Hematopoietic multipotent progenitor cell treated with erythropoietin and hydrocortisone succinate and interleukin-3 and kit ligand, for 8 days (in vitro differentiated cells): ENCODE measurements at places on chromosomes 3 and 15.
A peak's percentile ranks its signal among the peaks of the same experiment; 100 is the strongest.

GRCh38 chr3:11509173-11510000 is 134.3 kb downstream of the VGLL4 start:
- peak; percentile 50 for DNase-seq

GRCh38 chr3:28476194-28476593 is 127.6 kb upstream of the AZI2 start:
- DNase-seq, result peak; percentile 37

DNA sequence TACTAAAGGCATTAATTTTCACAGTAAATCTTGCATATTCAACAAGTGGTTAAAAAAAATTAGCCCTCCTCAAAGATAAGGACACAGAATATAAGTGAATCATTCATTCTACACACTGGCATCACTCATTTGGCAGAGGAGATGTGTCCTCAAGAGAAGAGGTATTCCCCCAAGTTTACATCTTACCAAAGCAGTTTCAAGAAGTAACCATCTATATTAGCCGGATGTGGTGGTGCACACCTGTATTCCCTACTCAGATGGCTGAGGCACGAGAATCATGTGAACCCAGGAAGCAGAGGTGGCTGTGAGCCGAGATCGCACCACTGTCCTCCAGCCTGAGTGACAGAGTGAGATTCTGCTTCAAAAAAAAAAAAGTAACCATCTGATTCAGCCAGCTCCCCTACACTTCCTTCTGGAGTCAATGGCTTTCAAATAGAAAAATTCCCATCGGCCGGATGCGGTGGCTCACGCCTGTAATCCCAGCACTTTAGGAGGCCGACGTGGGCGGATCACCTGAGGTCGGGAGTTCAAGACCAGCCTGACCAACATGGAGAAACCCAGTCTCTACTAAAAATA is 15.4 kb downstream of the RAF1 start:
- DNase-seq, result no peak

DNA sequence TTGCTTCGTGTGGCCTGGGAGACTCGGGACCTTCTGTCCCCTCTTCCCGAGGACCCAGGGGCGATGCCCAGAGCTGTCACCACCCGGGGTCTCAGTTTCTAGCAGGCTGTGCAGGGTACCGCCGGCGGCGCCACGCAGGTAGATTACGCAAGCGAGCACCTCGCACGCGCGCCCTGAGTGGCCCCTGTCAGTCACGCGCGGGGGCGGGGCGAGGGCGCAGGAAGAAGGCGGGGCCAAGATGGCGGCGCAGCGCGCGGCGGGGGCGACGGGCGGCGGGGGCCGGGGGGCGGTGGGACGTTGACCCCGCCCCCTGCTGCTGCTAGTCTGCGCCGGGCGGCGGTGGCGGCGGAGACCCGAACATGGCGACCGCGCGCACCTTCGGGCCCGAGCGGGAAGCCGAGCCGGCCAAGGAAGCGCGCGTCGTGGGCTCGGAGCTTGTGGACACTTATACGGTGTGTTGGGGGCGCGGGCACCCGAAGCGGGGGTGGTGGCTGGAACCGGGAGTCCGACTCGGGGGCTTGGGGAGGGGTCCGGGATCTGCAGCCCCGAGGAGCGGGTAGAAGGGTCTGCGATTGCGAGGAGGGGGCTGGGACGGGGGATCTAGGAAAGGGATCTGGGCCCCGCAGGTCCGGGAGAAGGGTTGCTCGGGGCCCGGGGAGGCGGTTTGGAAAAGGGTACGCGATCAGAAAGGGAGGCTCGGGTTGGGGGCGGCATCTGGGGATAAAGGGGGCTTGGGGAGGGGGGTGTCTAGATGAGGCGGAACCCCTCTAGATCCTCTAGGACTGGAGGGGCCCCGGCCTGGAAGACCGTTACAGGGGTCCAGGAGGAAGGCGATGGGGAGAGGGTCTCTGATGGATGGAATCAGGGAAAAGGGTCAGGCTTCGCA is at the start of gene NISCH:
Gene NISCH, plus strand, starts transcription at position 322 of the 886 bp plus-strand sequence. Its CDS starts 38 bp downstream, at position 360.
- DNase-seq, result peak; percentile 84

DNA sequence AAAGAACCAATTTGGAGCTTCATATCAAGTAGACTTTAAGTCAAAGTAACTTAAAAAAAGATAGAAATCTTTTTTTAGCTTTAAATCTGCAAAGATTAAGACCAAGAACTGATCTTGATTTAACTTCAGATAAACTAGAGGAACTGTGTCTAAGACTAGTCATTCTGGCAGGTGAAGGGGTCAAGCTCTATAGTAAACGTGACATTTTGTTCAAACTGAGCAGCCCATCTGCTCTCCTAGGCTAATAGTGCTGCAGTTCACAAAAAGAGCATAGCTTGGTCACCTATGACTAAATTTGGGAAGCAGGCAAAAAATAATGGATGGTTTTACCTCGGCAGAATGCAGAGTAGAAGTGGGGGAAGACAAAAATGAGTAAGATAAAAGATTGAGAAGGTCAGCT is 168.8 kb upstream of the ALCAM start:
- DNase-seq, result no peak

DNA sequence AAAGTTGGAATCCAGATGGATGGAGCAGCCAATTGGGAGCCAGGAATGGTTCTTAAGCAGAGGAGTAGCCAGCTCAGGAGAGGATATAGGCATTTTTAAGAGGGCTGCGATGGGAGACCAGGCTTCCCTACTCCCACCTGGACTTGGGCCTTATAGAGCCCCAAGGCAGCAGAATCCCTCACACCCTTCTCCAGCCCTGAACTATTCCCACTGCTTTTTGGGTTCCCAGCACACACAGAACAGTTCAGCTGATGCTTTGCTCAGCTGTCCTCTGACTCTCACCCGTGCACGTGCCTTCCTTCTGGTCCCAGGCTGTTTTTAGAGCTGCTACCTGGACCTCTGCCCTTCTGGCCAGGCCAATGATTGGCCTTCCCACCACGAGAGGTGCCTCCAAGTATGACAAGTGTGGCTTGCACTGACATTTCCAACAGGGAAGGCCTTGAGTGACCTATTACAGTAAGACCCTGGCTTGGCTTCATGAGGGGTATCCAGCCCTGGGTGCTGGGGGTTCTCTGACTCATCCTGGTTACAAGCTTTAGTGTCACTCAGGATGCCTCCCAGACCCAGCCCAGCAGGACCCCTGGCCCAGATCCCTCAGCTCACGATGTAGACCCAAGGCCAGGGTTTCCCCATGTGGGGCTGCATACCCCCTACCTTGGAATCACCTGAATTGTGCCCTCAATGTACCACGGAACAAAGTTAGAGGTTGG is 25.2 kb downstream of the NOX5 start:
- DNase-seq, result no peak

DNA sequence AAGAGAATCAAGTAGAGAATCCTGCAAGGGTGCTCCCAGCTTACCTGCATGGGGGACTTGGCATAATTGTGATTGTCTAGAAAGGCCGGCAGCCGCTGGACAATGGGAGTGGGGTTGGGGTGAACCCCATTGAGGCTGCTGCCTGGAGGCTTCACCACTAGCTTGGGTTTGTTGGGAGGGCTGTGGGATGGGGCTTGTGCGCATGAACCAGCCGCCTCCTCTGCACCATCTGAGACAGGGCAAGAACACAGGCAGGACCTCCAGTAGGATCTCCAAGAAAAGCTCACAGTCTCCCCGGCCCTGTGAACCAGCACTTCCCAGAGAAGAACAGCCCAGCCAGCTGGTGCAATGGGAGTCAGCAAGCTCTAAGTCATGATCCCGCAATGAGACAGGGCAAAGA is 39.8 kb downstream of the SEMA3G start:
- no peak for DNase-seq

DNA sequence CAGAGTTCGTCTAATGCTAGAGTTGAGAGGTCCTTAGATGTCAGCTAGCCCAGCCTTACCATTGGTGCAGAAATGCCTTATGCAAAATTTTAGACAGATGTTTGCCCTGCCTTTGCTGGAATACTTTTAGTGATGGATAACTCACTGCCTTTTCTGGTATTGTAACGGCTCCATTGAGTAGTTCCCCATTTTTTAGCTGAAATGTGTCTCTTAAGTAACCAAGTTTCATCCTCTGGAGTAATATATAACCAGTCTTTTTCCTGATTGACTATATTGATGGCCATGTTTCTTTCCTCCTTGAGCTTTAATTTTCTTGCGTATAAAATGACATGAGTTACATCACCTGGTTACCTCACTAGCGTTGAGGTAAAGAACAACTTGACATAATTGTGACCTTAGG is 45.0 kb downstream of the SNRK start:
- no peak for DNase-seq

- DNase-seq, result no peak
Measured at GRCh38 chr3:102410616-102411015, 24.2 kb upstream of the ZPLD1 start.

DNA sequence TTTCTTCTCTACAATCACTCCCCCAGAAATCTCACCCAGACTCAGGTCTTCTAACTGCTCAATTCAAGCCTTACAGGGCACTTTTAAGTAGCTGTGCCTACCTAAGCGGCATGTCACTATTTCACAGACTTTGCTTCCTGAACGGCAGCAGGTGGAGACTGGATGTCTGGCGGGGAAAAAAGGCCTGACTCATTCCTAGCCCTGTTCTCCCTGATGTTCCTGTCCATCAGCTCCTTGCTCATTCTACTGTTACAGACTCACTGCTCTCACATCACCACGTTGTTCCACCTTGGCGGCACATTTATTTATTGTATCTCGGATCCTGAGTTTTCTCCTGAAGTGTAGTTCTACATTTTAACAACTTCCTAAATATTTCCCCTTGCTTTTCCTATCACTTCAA is 52.6 kb upstream of the ATP11B start:
- no peak for DNase-seq

- no peak for DNase-seq
Measured at GRCh38 chr3:52852419-52852818, 17.6 kb upstream of the MUSTN1 start.

GRCh38 chr15:79078763-79079410 is 11.7 kb downstream of the RASGRF1 start:
- no peak for DNase-seq

GRCh38 chr3:104952146-104952972 is 414.4 kb upstream of the ALCAM start:
- no peak for DNase-seq
